Muscle of leg (tissue), 16 donors: ENCODE measurements at places on chromosomes 7 and 10. TPM values are rescaled to one million over a fixed set of nuclear protein-coding genes. Genes with fewer than 3 reads are reported as not detected.
A peak's percentile ranks its signal among the peaks of the same experiment; 100 is the strongest.

DNA sequence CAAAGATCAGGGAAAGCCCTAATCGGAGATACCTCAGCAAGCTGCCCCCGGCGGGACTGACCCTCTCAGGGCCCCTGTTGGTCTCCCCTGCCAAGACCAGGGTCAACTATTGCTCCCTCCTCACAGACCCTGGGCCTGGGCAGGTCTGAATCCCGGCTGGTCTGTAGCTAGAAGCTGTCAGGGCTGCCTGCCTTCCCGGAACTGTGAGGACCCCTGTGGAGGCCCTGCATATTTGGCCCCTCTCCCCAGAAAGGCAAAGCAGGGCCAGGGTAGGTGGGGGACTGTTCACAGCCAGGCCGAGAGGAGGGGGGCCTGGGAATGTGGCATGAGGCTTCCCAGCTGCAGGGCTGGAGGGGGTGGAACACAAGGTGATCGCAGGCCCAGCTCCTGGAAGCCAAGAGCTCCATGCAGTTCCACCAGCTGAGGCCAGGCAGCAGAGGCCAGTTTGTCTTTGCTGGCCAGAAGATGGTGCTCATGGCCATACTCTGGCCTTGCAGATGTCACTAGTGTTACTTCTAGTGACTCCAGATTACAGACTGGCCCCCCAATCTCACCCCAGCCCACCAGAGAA is 24.1 kb downstream of the TBATA start:
- DNase-seq: peak; percentile 57

GRCh38 chr7:72430531-72430930 is 18.4 kb upstream of the CALN1 start:
- DNase-seq: peak; percentile 27

ACSL5 gene
- 1.9 TPM for polyA plus RNA-seq

DNA sequence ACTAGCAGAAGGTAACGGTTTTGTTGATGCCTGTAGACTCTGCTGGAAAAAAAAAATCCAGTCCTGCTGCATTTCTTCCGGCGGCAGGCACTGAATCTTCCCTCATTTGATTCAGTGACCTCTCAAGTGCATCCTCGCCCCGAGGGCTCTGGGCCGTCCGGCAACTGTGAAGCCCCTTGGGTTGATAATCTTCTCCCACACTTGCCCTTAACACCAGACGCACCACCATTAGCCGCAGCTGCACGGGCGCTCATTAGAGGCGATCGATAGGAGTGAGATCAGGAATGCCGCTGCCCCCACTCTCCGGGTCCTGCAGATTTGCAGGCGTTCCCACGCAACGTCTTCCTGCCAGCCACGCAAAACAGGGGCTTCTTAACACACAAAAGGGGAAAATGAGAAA is 200.0 kb upstream of the MKI67 start:
- no peak for DNase-seq
